A673 (cell line): ENCODE measurements at places on chromosomes 16 and 17. TPM values are rescaled to one million over a fixed set of nuclear protein-coding genes. Genes with fewer than 3 reads are reported as not detected.
A peak's percentile ranks its signal among the peaks of the same experiment; 100 is the strongest.

DNA sequence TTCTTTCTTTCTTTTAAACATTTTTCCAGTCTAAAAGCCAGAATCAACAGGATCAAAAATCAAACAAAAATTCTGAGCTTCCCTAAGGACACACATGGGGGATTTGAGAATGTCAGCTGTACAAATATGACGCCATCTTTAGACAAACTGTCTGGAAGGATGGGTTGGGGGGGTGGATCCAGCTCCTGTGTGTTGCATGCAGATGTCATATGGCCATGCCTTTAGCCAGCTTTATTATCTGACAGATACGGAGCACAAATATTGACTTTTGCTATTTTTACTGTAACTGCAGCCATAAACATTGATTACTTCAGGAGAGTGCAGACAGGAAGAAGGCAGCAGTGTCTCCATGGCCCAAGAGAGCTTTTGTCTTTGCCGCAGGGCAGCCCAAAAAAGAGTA lies 279.4 kb upstream of the ELAC2 start:
- H3K4me3 ChIP-seq = no peak overlapping the region
- H3K36me3 ChIP-seq = no peaks in the 10 kb centered on the region
- H3K27ac ChIP-seq = no peak overlapping the region
- no peaks in the 10 kb centered on the region for H3K4me1 ChIP-seq
- H3K27me3 ChIP-seq = no peaks in the 10 kb centered on the region

DNA sequence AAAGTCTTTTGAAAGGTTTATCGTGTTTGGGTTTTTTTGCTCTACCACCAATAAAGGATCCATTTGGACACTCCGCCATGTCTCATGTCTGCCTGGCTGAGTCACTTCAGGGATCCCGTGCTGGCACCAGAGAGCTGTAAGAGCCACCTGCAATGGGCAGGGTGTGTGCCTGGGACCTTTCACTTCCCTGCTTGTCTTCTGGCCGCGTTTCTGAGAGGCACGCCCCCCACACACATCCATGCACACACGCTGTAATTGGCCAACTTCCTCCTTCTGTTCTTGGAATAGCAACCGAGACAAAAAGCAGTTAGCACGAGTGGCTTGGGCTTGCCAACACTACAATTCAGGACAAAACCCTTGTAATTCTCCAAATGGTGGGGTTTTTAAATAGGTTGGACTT lies 9.8 kb upstream of the SOST start:
- H3K4me1 ChIP-seq = no peaks in the 10 kb centered on the region
- H3K36me3 ChIP-seq = no peaks in the 10 kb centered on the region
- H3K4me3 ChIP-seq = no peak overlapping the region
- H3K27ac ChIP-seq = no peak overlapping the region
- no peaks in the 10 kb centered on the region for H3K27me3 ChIP-seq

PMFBP1 gene
- 0.42 and 1.2 TPM in 2 replicates for total RNA-seq

MT1A gene
- total RNA-seq = not detected in 2 replicates

GRCh38 chr16:31460582-31461002 lies 1.3 kb downstream of the ARMC5 start:
- no peaks in the 10 kb centered on the region for H3K36me3 ChIP-seq
- H3K27ac ChIP-seq = peak overlapping the region; percentile 98
- H3K4me1 ChIP-seq = peaks cover 23% of the 10 kb centered on the region
- peak overlapping the region; percentile 62 for H3K4me3 ChIP-seq

DNA sequence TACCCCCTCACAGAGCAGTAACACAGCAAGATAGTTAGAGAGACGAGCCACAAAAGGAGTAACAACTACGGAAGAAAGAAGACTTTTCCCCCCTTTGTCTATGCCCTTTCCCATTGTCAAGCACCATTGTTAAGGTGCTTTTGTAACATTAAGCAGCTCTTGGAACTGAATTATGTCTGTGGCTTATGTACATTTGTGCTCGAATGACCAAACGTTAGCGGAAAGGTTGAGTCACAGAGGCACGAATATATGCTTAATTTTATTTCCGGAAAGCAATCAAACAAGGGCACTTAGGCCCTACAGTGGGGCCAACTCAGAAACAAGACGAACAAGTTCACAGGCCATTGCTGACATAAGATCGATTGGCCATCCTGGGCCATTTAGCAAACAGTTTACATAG lies 109.5 kb downstream of the ANKFN1 start:
- H3K27ac ChIP-seq = no peak overlapping the region
- H3K27me3 ChIP-seq = peaks cover 20% of the 10 kb centered on the region
- no peak for DNase-seq
- H3K4me1 ChIP-seq = no peaks in the 10 kb centered on the region
- H3K36me3 ChIP-seq = no peaks in the 10 kb centered on the region
- H3K4me3 ChIP-seq = no peak overlapping the region

DNA sequence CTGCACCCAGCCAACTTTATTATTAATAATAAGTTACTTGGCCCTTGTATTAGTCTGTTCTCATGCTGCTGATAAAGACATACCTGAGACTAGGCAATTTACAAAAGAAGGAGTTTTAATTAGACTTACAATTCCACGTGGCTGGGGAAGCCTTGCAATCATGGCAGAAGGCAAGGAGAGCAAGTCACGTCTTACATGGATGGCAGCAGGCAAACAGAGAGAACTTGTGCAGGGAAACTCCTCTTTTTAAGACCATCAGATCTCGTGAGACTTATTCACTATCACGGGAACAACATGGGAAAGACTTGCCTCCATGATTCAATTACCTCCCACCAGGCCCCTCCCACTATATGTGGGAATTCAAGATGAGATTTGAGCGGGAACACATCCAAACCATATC lies 47.7 kb downstream of the SYT17 start:
- H3K36me3 ChIP-seq = no peaks in the 10 kb centered on the region
- no peak for DNase-seq
- no peak overlapping the region for H3K27ac ChIP-seq
- H3K27me3 ChIP-seq = no peaks in the 10 kb centered on the region
- no peak overlapping the region for H3K4me3 ChIP-seq
- H3K4me1 ChIP-seq = no peaks in the 10 kb centered on the region

DNA sequence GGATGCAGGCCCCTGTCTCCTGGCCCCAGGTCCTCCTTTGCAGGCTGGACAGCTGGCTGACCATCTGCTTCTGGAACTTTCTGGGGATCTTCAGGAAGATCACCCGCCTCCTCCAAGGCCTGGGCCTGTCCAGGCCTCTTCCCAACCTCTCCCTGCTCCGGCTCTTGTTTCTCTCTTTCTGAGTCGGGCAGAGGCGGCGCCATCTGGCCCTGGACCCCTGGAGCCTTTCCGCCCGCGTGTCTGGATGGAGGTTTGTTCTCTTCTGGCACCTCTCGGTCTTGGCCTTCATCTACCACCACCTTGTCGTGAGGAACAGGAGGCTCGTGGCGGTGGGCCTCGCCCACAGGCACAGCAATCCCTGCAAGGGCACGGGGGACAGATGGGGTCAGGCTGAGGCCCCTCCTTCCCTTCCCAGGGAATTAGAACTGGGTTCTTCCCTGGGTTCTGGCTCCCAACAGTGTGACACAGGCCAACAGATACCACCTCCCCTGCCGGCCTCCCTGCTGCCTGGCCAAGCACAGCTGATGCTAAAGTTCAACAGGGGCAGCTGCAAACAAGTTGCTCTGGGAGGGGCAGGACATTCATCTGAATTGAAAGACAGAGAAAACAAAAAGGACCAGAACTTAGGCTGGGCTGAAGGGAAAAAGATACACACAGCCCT lies 13.3 kb downstream of the NDUFAF8 start:
- peak overlapping the region; percentile 47 for H3K27ac ChIP-seq
- peaks cover 10% of the 10 kb centered on the region for H3K36me3 ChIP-seq
- H3K4me3 ChIP-seq = no peak overlapping the region
- DNase-seq = no peak

DNA sequence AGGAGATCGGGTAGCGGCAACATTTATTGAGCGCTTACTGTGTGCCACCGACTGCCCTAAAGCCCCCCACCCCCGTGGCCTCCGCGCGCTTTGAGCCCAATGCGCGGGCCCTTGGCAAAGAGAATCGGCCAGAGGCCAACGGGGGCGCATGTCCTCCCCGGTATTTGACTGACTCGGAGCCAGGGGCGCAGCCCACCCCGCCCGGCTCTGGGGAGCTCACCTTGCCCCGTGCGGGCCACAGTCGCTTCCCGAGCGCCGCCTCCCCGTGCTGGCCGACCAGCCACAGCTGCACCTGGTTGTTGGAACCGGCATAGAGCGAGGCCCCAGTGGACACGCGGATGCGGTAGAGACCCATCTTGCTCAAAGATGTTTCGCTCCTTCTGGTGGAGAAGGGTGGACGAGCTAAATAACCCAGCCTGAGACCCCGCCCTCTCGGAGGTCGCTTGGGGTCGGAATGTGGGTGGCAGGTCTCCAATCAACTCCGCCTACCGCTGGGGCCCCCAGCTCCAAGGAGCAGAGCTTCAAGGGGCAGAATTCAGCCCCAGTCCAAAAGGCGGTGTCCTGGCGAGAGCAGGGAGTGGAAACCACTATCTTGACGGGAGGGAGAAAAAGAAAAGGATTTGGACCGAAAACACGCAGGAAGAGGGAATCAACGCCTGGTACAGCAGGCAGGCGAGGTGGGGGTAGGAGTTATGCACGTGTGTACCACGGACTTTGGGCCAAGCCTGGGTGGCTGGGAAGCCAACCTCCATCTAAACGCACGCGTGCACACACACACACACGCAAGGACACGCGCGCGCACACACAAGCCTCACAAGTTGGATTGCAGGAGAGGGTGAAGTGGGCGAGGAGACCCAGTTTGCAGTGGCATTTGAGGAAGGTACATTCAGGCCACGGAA lies at the start of gene ALOX15:
ALOX15 (minus strand) TSS at position 382 of the 899 bp plus-strand sequence; CDS start at position 355, 27 bp downstream.
- H3K27me3 ChIP-seq = peaks cover 65% of the 10 kb centered on the region
- H3K4me1 ChIP-seq = peaks cover 14% of the 10 kb centered on the region
- H3K36me3 ChIP-seq = no peaks in the 10 kb centered on the region
- no peak for DNase-seq
- H3K4me3 ChIP-seq = no peak within 1 kb of the TSS

GRIN2A gene
- 0.81 and 1.2 TPM in 2 replicates for total RNA-seq

- no peak overlapping the region for H3K4me3 ChIP-seq
- DNase-seq = no peak
- H3K36me3 ChIP-seq = no peaks in the 10 kb centered on the region
- H3K27ac ChIP-seq = no peak overlapping the region
Measured at GRCh38 chr16:50989047-50989446, 162.0 kb downstream of the SALL1 start.

GRCh38 chr16:2428051-2428783 lies 1.0 kb upstream of the CCNF start:
- no peaks in the 10 kb centered on the region for H3K27me3 ChIP-seq
- H3K36me3 ChIP-seq = peaks cover 30% of the 10 kb centered on the region
- no peak for DNase-seq
- H3K4me1 ChIP-seq = peaks cover 27% of the 10 kb centered on the region
- H3K27ac ChIP-seq = peak overlapping the region; percentile 96

DNA sequence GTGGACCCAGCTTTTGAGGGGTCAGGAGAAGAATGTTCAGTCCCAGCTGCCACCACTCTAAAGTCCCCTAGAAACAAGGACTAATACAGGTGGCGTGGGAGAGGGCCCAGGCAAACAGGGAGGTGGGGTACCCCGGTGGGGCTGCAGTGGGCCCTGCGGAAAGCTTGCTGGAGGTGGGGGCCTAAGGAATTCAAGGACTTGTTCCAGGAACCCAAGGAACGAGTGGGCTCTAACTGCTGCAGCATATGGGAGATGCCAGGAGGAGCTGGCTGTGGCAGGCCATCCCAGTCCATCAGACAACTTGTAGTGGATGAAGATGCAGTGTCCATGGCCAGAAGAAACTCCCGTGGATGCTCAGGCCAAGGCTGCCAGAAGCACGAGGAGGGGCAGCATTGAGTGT lies 10.6 kb downstream of the SNX20 start:
- no peaks in the 10 kb centered on the region for H3K27me3 ChIP-seq
- no peaks in the 10 kb centered on the region for H3K4me1 ChIP-seq
- H3K36me3 ChIP-seq = no peaks in the 10 kb centered on the region
- no peak overlapping the region for H3K4me3 ChIP-seq
- no peak for DNase-seq

MAP2K3 gene
- total RNA-seq = 39.0 and 44.0 TPM in 2 replicates

GRCh38 chr17:42394838-42395237 lies 6.6 kb upstream of the STAT3 start:
- no peak overlapping the region for H3K4me3 ChIP-seq
- H3K36me3 ChIP-seq = no peaks in the 10 kb centered on the region
- no peaks in the 10 kb centered on the region for H3K4me1 ChIP-seq
- no peak for DNase-seq
- no peaks in the 10 kb centered on the region for H3K27me3 ChIP-seq

GRCh38 chr16:86889974-86890373 lies 311.6 kb downstream of the FOXL1 start:
- no peaks in the 10 kb centered on the region for H3K4me1 ChIP-seq
- no peaks in the 10 kb centered on the region for H3K36me3 ChIP-seq
- H3K27me3 ChIP-seq = peaks cover 74% of the 10 kb centered on the region
- no peak overlapping the region for H3K27ac ChIP-seq

SLC9A5 gene
- 2.4 and 3.6 TPM in 2 replicates for total RNA-seq

- H3K27me3 ChIP-seq = no peaks in the 10 kb centered on the region
- DNase-seq = no peak
- no peaks in the 10 kb centered on the region for H3K4me1 ChIP-seq
- H3K27ac ChIP-seq = no peak overlapping the region
- H3K4me3 ChIP-seq = no peak overlapping the region
- no peaks in the 10 kb centered on the region for H3K36me3 ChIP-seq
Measured at GRCh38 chr17:41567317-41567716, 4.5 kb downstream of the KRT9 start.

PIRT gene
- total RNA-seq = not detected in 2 replicates

MPP2 gene
- 2.6 and 4.0 TPM in 2 replicates for total RNA-seq

DNA sequence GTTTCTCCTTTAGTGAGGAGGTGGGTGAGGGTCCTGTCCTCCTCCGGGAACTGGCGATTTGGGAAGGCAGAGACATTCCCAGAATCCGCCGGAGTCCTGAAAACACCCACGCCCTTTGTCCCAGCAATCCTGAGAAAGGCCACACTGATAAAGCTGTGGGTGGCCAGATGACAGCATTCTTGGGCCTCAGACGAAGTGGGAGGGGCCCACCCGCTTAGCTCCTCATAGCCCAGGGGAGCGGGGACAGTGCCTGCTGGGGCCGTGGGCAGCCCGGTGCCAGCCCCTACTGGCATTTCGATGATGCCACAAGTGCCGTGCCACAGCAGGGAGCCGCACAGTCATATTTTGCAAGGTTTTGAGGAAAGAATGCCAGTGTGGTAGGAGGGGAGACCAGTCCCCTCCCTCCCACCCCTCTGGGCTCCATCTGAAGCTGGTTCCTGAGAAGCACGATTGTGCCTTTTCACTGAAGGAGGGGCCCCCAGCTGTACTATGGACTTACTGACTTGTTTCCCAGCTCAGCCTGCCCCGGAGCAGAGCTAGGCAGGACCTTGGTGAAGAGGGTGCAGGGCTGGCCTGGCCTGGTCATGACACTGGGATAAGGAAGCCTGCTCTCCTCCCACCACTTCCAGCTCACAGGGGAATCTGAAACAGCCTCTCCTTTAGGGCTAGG lies 20.9 kb upstream of the MPRIP start:
- no peaks in the 10 kb centered on the region for H3K36me3 ChIP-seq
- H3K4me1 ChIP-seq = peaks cover 23% of the 10 kb centered on the region
- H3K27me3 ChIP-seq = no peaks in the 10 kb centered on the region
- peak; percentile 87 for DNase-seq
